ENCODE measurements at places on chromosomes 3 and 15.

DNA sequence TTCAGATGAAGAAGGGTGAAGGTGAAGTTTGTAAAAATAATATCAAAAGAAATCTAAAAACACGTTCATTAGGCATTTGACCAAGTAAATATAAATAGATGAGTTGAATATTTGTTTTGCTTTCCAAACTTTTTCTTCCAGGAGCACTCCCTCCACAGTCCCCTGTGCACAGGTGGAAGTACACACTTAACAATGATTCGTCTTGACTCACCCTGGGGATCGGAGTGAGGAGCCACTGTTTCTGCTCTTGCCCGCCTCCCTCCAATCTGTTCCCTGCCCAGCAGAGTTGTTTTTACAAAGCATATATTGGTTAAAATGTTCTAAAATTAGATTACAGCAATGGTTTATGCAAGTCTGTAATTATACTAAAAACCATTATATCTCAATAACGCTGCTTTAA lies 175.1 kb downstream of the PTPRG start:
- DNase-seq: no peak

DNA sequence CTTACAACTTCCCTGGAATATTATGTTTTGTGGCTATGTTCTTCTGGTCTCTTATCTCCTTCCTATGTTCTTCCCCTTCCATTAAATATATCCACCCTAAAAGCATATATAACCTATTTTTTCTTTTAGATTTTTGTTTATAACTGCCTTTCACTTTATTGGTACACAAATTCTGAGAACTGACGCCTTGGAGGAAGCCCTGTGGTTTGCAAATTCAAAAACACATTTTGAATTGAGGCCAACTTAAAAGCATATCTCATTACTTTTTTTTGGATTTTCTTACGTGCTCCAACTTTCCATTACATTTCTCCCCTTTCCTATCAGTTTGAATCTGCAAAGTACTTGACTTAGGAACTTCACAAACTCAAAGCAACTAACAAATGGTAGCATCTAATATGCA lies 15.3 kb upstream of the COLQ start:
- no peak for DNase-seq

GRCh38 chr15:74956648-74957475 lies at the start of gene RPP25:
Gene RPP25 (minus strand): TSS chr15:74956772. CDS start chr15:74956583, 189 bp downstream.
- peak; percentile 32 for DNase-seq

GRCh38 chr3:194961571-194961970 lies 275.9 kb downstream of the FAM43A start:
- no peak for DNase-seq

- peak; percentile 43 for DNase-seq
These were observed 11.8 kb downstream of the TNK2 start for GRCh38 chr3:195896361-195897080.

- DNase-seq: no peak
These were observed 901.5 kb upstream of the SEMA6D start for GRCh38 chr15:46815765-46816164.

DNA sequence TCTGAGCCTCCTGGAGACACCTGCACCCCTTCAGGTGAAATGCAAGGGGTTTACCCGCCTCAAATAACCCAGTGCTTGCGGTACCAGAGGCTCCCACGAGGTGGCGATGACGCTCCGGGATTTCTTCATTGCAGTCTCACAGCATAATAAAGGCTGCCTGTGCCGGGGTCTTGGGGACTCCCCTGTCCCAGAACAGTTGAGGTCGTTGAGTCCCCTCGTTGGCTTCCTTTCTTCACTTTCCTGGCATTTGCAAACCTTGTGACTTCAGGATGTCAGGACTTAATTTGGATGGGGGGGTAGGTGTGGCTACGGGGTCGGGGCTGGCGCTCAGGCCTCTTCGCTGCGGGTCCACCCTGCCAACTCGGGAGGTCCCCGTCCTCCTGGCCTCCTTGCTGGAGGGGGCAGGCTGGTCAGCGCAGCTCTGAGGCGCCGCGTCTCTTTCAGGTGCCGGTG lies 1.3 kb downstream of the GNAT1 start:
- peak; percentile 60 for DNase-seq

GRCh38 chr15:101609742-101610610 lies 42.2 kb downstream of the TM2D3 start:
- DNase-seq: no peak

GRCh38 chr3:197486861-197487260 lies 68.9 kb downstream of the BDH1 start:
- no peak for DNase-seq

DNA sequence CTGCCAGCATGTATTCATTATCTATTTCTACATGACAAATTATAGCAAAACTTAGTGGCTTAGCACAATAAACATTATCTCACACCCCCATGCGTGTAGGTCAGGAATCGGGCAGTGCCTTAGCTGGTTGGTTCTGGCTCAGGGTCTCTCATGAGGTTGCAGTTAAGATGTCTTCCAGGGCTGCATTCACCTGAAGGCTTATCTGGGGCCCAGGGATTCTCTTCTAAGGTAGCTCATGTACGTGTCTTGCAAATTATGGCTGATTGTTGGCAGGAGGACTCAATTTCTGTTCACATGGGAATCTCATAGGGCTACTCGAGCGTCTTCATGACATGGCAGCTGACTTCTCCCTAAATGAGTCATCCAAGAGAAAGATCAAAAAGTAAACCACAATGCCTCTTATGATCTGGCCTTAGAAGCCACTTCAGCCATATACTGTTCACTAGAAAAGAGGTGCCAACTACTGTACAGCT lies 42.9 kb upstream of the TSC22D2 start:
- no peak for DNase-seq

- DNase-seq: no peak
These were observed 721 bp downstream of the MYEF2 start for GRCh38 chr15:48177383-48177765.

- DNase-seq: no peak
These were observed 47.7 kb downstream of the TUSC7 start for GRCh38 chr3:116757315-116757714.

DNA sequence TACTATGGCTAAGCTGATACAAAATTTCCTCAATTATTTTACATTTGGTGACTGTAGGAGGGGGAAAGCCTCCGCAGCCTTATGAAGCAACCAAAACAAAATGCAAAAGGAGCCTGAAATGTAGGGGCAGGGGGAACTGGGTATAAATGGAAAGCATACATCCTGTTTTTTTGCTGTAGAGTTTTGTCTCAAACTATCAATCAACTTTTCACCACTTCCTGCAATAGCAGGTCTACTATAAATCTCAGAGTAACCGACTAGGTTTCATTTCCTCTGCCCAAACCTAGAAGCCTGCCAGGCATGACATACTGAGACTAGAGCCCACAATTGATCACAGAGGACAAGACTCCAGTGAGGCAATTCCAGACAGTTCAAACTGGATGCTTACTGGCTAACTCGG lies 91.3 kb downstream of the SHQ1 start:
- DNase-seq: no peak

DNA sequence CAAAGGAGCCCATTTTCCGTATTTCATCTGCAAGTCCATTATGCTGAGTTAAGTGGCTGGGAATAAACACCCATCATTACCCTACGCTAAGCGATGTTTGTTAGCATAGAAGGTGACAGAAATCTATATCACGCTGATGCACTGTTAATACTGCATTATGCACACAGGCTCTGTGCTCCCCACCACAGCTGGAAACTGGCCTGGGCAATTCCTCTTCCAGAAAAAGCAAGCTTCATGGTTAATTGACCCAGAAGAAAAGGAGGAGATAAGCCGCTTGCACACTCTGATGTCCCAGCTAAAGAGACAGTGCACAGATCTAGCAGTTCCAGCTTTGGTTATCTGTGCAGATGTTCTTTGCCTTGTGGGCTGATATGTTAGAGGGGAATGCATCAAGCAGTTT lies 232.6 kb downstream of the NTRK3 start:
- no peak for DNase-seq

DNA sequence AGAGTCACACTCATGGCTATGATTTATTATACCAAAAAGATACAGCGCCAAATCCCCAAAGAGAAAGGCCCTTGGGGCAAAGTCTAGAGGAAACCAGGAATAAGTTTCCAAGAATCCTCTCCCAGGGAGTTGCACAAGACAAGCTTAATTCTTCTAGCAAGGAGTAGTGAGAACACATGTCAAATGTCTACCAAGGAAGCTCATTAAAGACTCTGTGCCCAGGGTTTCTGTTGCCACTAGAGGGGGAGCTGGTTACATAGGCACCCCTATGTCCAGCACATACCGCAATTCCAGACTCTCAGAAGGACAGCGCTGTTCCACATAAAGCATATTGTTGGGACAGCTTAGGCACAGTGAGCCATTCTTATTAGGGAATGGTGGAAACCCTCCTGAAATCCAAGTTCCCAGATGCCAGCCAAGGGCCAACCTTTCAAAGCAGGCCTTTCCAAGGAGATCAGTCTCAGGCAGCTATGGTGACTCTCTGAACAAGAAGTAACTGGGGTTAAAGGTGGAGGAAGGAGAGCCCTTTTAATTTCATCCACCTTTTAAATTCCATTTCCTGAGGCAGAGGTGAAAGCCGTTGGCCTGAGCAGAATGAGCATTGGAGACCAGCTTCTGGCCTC lies 194.2 kb downstream of the UACA start:
- DNase-seq: no peak

DNA sequence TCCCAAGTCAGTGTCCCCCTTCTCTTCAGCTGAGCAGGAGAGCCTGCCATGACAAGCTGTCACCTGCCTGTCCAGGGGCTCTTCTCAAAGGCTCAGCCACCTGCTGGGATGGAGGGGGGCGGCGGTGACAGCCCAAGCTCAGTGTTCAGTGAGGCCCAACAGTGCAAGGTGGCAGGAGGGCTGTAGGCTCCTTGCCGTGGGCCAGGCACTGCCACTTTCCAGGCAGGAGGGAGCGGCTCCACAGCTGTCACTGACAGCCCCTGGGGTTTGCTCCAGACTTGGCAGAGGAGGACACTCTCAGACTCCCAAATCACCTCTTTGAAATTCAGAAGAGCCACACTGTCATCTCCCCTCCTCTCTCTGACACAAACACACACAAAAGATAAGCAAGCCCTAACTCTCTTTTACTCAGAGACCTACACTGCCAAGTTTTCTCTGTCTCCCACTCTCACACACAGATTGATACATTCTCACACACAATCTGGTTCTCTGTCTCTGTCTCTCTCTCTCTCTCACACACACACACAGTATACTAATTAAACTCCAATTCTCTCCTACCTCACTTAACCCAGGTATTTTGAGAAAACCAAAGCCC lies 443.3 kb downstream of the EPHB1 start:
- DNase-seq: no peak

DNA sequence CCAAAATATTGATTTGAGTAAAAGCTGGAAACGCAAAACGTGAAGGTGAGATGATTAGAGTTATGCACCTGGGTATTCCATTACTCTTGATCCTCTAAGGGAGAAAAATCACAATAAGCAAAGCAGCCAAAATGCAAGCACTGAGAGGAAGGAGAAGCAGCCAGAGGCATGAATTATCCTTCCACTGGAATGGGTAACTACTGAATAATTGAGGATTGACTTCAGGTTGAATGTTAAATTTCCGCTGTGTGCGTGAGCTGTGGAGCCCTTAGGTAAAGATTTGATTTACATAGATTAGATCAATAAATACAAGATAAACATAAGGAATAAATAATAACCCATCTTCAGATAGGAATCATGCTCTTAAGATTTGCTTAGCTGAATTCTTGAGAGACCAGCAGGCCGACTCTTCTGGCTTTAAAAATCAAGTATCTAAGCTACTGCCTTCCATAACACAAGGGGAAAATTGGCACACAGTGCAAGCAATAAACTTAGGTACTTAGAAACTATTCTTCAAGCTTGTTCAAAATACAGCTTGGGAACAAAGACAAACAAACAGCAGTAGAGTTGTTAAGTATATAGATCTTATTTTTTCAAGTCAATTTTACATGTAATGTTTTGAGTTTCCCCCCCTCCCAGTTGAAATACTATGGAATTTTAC lies 1459.5 kb downstream of the ZPLD1 start:
- DNase-seq: no peak

- DNase-seq: no peak
These were observed 13.5 kb downstream of the RAB6B start for GRCh38 chr3:133881939-133882825.

GRCh38 chr3:183591881-183592521 lies 36.5 kb upstream of the KLHL6 start:
- DNase-seq: no peak

GRCh38 chr15:77975332-77976094 lies 102.0 kb downstream of the TBC1D2B start:
- DNase-seq: no peak

GRCh38 chr15:33021806-33022389 lies 172.6 kb downstream of the FMN1 start:
- DNase-seq: peak; percentile 6

Measured in hematopoietic multipotent progenitor cell treated with erythropoietin and hydrocortisone succinate and interleukin-3 and kit ligand, for 15 days (in vitro differentiated cells).